NCI-H1092 (cell line): ENCODE measurements at places on chromosomes 3 and 15.

GRCh38 chr15:40770147-40770721, 454 bp downstream of the C15orf62 start:
- no peak for DNase-seq

DNA sequence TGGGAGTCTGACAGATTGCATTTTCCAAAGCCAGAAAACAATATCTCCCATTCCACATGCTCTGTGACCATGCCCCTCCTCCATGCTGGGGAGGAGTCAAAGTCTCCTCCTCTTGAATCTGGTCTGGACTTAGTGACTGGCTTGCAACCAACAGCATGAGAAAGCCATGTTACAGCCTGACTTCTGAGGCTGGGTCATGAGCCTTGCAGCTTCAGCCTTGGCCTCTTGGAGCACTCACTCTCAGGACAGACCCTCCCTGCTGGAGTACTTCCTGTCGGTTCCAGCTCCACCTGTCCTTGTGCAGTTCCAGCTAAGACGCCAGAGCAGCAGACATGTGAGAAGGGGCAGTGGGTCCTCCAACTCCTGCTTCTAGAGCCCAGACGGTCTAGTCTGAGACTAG, 49.7 kb upstream of the RBSN start:
- no peak for DNase-seq

DNA sequence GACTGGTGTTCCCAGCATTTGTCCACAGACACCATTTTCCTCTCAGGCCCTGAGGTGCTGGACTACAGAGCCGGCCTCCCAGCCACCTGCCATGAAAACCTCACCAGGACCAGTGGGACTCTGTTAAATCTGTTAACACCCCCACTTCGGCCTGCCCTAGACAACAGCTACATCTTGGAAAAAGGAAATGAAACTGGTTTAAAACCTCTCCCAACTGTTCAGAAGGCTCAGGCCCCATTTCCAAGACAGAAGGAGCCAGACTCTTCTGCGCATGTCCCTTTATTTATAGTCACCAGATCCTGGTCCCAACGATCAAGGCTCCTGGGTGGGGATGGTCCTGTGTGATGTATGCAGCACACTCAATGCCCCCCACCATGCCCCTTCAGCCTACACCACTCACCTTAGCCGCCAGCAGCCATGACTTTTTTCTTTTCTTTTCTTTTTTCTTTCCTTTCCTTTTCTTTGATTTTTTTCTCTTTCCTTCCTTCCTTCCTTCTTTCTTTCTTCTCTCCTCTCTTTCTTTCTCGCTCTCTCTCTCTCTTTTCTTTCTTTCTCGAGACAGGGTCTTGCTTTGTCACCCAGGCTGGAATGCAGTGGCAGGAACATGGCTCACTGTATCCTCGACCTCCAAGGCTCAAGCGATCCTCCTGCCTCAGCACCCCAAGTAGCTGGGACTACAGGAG, 25.5 kb upstream of the FLNB start:
- DNase-seq: no peak

GRCh38 chr3:86047161-86047560, 943.8 kb downstream of the VGLL3 start:
- no peak for DNase-seq

DNA sequence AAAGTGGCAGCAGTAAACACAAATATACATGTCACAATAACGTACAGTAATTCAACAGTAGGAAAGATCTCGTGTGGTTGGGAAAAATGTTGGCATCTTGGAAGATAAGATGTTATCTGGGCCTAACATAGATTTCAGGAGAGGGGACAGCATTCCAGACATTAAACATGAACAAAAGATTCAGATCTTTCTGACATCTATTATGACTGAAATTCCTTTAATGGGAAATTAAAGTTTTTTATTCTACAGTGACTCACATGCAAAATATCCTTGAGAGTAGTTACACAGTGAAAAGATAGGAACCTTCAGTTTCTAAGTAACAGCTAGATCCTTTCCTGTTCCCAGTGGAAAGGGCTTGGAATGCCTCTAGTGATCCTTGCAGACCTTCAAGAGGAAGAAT, 9.2 kb downstream of the NDUFB5 start:
- DNase-seq: no peak

DNA sequence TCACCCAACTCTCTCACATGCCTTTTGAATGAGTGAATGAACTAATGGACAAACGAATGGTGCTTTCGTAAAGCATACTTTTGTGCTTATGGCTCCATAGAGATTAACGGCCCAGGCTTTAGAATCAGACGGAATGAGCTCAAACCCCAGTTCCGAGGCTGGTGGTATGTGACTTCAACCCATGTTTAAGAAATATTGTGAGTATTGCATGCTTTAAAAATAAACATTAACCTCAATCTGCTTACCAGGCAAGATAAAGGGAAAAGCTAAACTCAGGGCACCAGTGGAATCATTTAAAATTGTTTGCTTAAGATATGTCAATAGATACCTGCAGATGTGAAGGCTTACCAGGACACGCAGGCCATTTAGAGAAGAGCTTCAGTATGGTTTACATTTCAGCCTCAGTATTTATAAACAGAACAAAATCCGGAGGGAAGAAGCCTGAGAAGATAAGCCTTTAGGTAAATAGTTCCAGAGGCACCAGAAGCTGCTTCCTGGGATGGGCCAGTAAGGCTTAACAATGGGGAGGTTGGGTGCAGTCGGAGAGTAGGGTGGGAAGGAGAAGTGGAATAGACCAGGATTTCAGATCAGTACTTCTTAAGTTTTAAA, 186.4 kb downstream of the ADAMTS9 start:
- no peak for DNase-seq

DNA sequence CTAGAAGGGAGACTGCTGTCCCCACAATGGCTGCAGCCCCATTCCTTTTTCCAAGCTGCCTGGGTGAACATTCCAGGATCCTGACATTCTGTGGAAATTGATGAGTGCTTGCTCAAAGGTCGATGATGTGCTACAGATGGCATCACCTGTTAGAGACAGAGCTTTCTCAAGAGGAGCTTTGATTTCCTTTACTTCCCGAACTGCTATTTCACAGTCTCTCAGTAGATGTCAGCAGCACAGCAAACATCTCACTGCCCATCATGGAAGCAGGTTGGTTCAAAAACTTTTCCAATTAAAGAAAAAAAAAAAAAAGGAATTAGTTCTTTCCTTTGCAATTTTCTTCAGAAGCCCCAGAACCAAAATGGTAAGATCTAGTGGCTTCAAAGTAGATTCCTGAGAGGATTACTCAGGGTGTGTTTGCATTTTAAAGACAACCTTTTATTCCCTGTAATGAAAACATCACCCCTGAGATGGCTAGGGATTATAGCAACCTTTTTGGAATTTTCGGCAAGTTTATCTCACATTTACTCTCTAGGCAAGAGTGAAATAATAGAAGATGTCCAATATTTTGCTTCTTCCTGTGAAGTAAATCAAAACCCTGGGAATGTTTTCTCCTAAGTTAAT, 44.8 kb downstream of the POLR2M start:
- no peak for DNase-seq

GRCh38 chr15:99082798-99083197, 22.1 kb upstream of the SYNM start:
- DNase-seq: no peak

DNA sequence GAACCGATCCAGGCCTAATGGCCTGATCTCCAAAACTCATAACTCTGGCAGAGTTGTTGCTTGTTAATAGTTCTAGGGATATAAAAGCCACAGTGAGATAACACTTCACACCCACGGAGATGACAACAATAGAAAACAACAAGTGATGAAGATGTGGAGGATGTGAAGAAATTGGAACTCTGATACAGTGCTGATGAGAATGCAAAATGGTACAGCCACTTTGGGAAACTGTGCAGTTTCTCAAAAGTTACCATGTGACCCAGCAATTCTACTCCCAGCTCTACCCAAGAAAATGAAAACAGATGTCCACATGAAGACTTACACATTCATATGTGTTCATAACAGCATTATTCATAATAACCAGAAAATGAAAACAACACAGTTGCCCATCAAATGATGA, 3.8 kb downstream of the CMTM7 start:
- no peak for DNase-seq
